WTC11 (cell line): ENCODE measurements at places on chromosomes 5 and 9.

GRCh38 chr9:87734106-87734505 is 8.2 kb downstream of the CTSL start:
- H3K27me3 ChIP-seq: no peaks in the 10 kb centered on the region
- no peak for DNase-seq
- H3K36me3 ChIP-seq: peaks cover 7% of the 10 kb centered on the region
- H3K4me1 ChIP-seq: 0 out of 2 replicates have a peak, but pooled peaks cover 4% of the 10 kb centered on the region

- H3K36me3 ChIP-seq: no peaks in the 10 kb centered on the region
- H3K27ac ChIP-seq: peak overlapping the region; percentile 91
- H3K4me1 ChIP-seq: peaks cover 42% of the 10 kb centered on the region
- peak overlapping the region; percentile 3; the same call in 1 of the 2 replicates for H3K4me3 ChIP-seq
These were observed 408.6 kb downstream of the BNC2 start for GRCh38 chr9:16461851-16462250.

DNA sequence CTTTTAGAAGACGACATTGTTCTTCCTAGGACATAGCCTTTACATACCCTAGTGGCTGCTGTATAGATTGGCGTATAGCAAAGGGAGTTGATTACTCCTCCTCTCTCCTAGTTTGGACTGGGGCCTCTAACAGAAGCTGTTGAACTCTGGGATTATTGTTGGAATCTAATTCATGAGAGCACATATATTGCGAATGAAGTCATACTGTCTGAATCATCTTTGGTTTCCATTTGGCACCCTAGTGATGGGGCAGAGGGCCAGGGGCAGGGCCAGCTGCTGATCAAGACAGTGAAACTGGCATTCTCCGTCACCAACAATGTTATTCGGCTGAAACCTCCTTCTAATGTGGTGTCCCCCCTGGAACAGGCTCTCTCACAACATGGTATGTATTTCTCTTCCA is 40.3 kb downstream of the NUP188 start:
- no peaks in the 10 kb centered on the region for H3K27me3 ChIP-seq
- DNase-seq: no peak
- peaks cover 62% of the 10 kb centered on the region for H3K36me3 ChIP-seq

DNA sequence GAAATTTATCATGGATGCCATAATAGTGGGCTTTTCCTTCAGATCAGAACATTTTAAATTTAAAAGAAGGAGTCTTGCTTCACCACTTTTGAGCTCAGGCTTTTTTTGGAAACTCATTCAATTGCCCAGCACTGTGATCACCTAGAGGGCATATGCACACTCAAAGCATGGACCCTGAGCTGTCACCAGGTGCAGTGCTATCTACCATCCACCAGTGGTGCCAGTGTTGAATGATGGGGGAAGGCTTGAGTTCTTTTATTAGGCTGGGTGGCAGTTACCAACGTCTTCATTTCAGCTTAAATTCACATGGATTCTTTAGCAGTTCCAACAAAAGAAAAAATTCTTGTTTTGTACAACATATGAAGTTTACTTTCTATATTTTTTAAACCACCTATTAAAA is 164.1 kb downstream of the CFAP90 start:
- DNase-seq: no peak
- H3K27ac ChIP-seq: no peak overlapping the region
- no peak overlapping the region for H3K4me3 ChIP-seq
- peaks cover 20% of the 10 kb centered on the region for H3K36me3 ChIP-seq
- no peaks in the 10 kb centered on the region for H3K27me3 ChIP-seq

- no peak overlapping the region for H3K4me3 ChIP-seq
- H3K4me1 ChIP-seq: no peaks in the 10 kb centered on the region
- no peaks in the 10 kb centered on the region for H3K36me3 ChIP-seq
- H3K27ac ChIP-seq: no peak overlapping the region
- DNase-seq: no peak
These were observed 21.1 kb downstream of the TRAF1 start for GRCh38 chr9:120905315-120906164.

- H3K4me3 ChIP-seq: no peak overlapping the region
- H3K4me1 ChIP-seq: no peaks in the 10 kb centered on the region
- DNase-seq: no peak
- no peak overlapping the region for H3K27ac ChIP-seq
These were observed 185.9 kb upstream of the RASA1 start for GRCh38 chr5:87081511-87082372.

DNA sequence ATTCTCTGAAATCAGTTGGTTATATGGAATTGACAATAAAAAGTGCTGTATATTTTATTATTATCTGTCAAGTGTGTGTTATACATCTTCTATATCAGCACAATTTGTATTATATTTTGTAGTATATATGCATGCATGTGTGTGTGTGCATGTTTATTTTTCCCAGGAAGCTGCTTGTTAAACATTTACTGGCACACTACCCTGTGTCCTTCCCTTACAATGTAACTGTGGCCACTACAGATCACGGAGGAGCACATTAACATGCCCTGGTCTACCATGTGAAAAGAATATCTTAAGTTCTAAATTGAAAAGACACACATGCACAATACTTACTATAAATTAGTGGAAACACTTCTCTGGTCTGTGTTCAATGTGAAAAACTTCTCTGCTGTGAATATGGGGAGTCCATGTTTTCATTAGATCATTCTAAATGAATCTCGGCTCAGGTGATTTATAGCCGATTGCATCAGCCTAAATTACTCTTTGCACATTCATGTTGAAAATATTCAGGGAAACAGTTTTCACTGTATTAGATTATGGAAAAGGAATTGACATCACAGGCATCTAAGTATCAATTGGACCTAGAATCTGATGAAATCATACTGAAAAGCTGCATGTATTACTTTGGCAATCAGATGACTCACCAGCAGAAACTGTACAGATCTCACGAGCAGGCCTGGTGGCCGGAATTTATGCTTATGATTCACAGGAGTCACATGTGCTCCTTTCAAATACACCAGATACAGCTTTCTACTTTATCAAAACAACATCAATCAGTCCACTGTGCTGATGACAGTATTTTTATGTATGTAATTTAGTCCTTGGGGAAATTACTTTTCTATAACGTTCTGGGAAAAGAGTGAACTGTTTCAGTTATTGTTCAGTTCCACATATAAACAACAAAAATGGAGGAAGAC is 39.4 kb downstream of the LURAP1L start:
- no peaks in the 10 kb centered on the region for H3K36me3 ChIP-seq
- no peak overlapping the region for H3K4me3 ChIP-seq
- H3K4me1 ChIP-seq: peaks cover 9% of the 10 kb centered on the region; the same call in 1 of the 2 replicates
- DNase-seq: no peak
